Bladder microvascular endothelial cell (primary cell): ENCODE measurements at places on chromosomes 12 and 14. TPM values are rescaled to one million over a fixed set of nuclear protein-coding genes. Genes with fewer than 3 reads are reported as not detected.

PELI2 gene
- 2.8 and 12.1 TPM in 2 replicates for total RNA-seq

ELK3 gene
- 25.1 and 41.9 TPM in 2 replicates for total RNA-seq

SRRM4 gene
- not detected in 2 replicates for total RNA-seq

FOXG1 gene
- not detected in 2 replicates for total RNA-seq

CRACR2A gene
- 3.4 and 13.2 TPM in 2 replicates for total RNA-seq

ANKS1B gene
- 0.19 TPM in 1 of 2 replicates, not detected in the other for total RNA-seq

ETFBKMT gene
- 2.3 and 2.8 TPM in 2 replicates for total RNA-seq
